M059J (cell line): ENCODE measurements at places on chromosomes 6 and 20.

GRCh38 chr20:19768325-19768842 lies 10.3 kb downstream of the RIN2 start:
- no peak for DNase-seq

- DNase-seq: no peak
These were observed 28.1 kb downstream of the RNF24 start for GRCh38 chr20:3987296-3987695.

DNA sequence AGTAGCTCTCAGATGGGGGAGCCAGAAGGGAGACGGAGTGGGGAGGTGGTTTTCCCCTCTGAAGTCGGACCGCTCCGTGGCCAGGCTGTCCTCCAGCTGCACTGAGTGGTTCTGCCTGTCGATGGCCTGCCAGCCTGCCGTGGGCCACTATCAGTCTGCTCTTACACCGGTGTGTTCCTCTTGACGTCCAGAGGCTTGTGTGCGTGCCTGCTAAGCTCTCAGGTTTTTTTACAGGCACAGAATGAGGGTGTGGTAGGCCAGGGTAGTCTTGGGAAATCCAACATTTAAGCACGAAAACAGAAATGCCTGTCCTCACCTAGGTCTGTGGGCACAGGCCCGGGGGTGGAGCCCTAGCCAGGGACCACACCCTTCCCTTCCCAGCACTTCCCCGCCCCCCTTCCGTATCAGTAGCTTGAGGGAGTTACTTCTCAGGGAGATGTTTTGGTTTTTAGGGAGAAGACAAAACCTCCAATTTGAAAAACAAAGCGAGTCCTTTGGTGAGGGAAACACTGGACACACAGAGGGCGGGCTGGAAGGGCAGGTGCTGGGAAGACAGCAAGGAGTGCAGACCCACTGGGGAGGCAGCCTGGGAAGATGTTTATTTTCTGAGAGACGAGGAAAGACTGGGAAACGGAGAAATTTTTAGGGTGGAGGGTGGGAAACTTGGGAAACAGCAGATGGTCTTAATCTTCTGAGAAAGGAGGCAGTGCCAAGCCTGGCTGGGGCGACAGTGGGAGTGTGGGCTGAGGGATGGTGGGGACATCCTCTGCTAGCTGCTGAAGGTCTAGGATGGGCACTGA lies 106.5 kb downstream of the LY86 start:
- no peak for DNase-seq

DNA sequence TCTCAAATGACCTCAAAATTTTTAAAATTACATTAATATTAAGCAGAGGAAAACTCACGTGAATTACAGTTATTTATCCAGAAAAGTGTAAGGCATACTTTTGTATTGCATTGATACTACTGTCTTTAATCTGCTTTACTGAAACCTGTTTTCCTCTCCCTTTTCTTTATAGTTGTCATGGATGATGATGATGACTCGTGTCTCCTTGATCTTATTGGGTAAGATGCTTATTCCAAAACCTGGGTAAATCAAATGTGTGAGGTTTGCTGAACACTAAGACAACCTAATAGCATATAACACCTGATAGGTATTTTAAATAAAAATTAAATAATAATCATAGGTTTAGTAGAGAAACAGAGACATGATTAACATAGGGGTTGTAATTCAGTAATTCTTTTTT lies 40.0 kb downstream of the BICRAL start:
- DNase-seq: no peak

- no peak for DNase-seq
These were observed 2.1 kb downstream of the MDN1 start for GRCh38 chr6:89817481-89817880.

- peak; percentile 72 for DNase-seq
These were observed 2.7 kb downstream of the EPB41L2 start for GRCh38 chr6:131060311-131060710.

DNA sequence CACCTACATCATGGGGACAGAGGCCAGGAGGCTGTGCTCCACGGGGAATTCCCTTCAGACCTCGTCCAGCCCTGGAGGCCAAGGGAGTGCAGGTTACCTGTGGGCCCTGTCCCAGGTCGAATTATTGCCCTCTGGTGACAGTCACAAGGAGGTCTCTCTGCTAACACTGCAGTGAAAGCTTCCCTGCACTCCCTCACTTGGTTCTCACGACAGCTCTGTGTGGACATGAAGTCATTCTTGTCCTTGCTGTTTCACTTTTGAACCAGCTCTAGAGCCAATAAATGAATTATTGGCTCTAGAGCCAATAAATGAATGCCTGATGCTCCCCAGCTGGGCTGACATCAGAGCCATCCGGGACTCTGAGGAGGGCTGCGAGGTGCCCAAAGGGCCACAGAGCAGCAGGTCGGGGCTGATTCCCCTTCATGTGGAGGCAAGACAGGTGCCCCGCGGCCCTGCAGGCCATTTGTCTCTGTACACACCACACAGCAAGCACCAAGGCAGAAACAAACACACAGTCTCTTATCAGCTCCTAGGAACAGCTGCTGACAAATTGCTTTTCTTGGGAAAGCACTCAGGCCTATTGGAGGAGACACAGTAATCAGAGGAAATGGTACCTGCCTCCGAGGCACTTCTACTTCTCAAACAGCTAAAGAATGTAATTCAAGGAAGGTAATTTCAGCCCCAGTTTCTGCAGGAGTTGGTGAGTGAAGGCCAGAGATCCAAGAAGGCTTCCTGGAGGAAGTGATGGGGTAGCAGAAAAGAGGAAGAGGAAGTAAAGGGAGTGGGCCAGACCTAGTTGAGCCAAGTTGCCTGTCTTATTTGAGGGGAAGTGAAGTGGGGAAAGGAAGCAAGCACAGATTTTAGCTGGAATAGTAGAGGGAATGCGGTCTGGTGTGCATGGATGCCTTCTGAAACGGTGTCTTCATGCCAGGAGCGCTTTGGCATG lies 27.5 kb upstream of the TBXT start:
- DNase-seq: no peak

DNA sequence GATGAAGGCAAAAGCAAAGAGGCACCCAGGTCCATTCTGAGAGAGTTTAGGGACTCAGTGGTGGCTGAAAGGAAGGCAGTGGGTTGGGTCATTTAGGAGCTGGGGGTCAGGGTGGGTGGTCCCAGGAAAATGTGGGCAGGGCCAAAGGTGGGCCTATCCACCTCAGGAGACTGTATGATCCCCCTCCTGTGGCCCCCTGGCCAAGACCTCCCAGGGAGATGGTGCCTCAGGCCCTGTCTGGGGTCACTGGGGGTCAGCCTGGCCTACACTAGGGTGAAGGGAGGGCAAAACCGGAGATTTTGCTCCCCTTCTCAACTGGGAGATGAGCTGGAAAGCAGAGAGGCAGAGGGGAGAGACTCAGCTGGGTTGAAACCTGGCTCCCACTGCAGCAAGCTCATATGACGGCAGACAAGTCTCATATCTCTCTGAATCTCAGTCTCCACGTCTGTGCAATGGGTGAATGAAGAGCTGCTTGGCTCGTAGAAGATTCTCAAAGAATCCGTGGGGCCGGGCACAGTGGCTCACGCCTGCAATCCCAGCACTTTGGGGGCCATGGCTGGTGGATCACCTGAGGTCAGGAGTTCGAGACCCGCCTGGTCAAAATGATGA lies 11.5 kb upstream of the BAK1 start:
- no peak for DNase-seq

DNA sequence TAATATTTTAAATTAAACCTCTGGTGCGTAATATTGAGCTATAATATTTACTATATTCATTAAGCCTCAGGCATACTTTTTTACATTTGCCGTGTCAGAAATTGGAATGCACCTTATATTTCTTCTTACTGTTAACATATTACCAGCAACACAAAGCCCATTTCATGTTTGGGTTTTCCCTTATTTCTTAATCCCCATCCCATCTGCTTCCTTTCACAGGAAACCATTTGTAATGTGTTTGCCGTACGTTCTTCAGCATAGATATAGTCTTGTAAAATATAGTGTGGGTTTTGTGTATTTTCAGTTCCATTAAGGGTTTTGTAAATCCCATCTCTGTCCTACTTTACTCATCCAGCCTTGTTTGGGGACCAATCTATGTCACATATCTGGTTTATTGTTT lies 6.5 kb downstream of the EYS start:
- DNase-seq: no peak

DNA sequence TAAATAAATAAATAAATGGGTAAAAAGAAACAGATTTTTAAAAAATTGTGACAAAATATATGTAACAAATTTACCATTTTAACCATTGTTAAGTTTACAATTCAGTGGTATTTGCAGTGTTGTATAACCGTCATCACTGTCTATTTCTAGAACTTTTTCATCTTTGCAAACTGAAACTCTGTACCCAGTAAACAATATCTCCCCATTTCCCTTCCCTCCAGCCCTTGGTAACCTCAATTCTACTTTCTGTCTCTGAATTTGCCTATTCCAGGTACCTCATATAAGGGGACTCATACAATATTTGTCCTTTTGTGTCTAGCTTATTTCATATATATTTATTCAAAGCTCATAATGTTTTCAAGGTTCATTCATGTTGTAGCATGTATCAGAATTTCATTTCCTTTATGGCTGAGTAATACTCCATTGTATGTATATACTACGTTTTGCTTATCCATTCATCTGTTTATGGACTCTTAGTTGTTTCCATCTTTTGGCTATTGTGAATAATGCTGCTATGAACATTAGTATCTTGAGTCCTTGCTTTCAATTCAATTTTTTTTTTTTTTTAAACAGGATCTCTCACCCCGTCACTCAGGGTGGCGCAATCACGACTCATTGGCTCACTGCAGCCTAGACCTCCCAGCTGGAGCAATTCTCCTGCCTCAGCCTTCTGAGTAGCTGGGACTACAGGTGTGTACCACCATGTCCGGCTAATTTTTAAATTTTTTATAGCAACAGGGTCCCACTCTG lies 8.9 kb downstream of the MANBAL start:
- peak; percentile 72 for DNase-seq

- peak; percentile 43 for DNase-seq
These were observed 360.6 kb downstream of the RIMS1 start for GRCh38 chr6:72246926-72247325.

DNA sequence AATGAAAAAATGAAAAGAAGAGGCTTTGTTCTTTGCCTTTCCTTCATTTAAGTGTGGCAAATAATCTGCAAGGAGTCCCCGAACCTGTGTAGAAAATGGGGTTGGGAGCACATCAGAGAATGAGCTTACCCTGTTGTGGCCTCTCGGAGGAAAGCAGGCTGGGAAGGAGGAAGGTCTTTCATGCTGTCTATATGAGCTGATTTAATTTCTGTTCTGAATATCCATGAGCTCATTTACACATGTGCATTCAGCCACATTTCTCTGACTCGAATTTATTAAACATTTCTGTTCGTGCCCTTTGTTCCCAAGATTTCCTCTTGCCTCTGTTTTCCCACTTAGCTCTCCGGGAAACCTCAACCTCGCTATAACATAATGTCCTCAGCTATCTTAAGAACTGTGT lies 584.4 kb upstream of the CDH4 start:
- DNase-seq: no peak

DNA sequence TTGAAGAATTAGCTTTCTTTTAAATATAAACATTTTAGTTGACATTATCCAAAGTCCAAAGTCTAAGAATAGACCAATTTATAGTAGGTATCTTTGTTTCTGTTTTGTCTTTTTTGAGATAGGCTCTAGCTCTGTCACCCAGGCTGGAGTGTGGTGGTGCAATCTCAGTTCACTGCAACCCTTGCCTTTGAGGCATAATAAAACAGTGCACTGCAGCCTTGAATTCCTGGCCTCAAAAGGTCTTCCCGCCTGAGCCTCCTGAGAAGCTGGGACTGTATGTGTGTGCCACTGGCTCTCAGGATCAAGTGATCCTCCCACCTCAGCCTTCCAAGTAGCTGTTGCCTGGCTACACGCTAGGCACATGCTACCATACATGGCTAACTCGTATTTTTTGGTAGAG lies 135.4 kb downstream of the REV3L start:
- DNase-seq: no peak

DNA sequence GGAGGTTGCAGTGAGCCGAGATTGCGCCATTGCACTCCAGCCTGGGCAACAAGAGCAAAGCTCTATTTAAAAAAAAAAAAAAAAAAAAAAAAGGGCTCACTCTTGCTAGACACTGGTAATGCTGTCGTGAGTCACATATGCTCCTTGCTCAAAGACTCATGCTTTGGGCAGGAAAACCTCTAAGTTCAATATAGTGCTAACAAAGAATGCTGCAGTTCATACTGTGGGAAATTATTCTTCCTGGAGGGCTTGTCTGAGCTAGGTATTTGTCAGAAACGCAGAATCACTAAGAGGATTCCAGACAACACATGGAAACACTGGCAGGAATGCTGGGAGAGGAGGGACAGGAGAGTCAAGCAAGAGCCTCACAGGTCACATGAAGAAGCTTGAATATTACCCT lies 2.3 kb upstream of the LYRM2 start:
- DNase-seq: peak; percentile 73

GRCh38 chr6:119322715-119323350 lies 26.7 kb downstream of the MAN1A1 start:
- DNase-seq: no peak

DNA sequence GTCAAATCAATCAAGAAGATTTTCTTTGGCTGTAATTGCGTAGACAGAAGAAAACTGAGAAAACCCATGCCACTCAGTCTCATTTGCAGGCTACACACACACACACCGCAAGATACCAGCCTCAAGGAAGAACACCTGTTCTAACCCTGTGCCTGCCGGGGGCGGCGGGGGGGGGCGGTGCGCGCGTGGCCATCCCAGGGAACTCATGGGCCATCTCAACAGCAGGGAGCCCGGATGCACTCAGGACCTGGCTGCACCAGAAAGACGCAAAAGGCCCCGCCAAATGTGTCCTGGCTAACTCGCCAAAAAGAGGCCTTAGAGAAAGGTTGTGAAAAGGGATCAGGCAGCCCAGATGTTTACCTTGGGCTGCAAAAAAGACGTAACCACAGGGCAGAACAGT lies 2.1 kb downstream of the B3GAT2 start:
- DNase-seq: no peak

DNA sequence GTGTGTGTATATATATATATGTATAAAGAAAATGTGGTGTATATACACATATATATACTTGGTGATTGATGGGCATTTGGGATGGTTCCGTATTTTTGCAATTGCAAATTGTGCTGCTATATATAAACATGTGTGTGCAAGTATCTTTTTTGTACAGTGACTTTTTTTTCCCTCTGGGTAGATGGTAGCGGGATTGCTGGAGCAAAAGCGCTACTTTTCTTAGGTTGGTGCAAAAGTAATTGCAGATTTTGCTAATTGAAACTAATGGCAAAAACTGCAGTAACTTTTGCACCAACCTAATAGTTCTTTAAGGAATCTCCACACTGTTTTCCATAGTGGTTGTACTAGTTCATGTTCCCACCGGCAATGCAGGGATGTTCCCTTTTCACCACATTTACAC lies 135.4 kb downstream of the AHI1 start:
- no peak for DNase-seq

- no peak for DNase-seq
These were observed 27.7 kb downstream of the MAP3K5 start for GRCh38 chr6:136764517-136764993.

- DNase-seq: no peak
These were observed 450.4 kb upstream of the CITED2 start for GRCh38 chr6:139824864-139825263.

- peak; percentile 56 for DNase-seq
These were observed 45.4 kb upstream of the ECI2 start for GRCh38 chr6:4180652-4181255.
